ENCODE measurements at places on chromosomes 7 and 10.

DNA sequence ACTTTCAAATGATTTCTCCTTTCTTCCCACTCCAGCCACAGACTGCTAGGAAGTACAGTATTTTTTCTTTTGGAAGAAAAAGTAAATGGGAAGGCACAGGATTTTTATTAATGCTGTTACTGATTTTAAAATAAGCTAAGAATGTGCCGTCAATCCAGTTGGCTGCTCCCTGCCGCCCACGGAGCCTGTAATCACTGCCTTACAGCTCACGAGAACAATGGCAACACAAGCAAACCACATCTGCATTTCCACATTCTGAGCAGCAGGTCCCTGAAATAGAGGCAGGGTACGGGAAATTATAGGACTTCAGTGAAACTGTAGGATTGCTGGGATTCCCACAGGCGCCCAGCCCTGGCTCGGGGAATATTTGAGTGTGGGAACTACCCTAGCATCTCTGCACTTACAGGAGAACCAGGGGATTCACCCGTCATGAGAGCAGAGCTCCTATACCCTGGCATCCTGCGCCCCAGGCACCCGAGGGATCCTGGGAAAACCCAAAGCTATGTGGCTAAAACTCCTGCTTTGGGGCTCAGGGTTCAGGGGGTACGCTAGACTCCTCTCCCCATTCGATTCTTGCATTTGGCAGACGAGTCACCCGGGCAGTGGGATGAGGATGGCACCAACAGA is 72.9 kb upstream of the TNS3 start:
- no peak for DNase-seq

DNA sequence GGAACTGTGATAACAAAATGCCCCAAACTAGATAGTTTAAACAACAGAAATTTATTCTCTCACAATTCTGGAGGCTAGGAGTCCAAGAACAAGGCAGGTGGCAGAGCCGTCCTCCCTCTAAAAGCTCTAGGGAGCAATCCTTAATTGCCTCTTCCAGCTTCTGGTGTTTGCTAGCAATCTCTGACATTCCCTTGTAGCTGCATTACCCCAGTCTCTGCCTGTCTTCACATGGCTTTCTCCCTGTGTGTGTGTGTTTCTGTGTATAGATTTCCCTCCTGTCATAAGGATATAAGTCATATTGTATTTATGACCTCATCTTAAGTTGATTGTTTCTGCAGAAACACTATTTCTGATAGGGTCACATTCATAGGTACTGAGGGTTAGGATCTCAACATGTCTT is 177.5 kb downstream of the WNT2 start:
- DNase-seq = no peak

- DNase-seq = no peak
Observed at GRCh38 chr7:69922026-69922803, 323.9 kb downstream of the AUTS2 start.

- DNase-seq = no peak
Observed at GRCh38 chr10:89355394-89355931, 22.4 kb upstream of the IFIT1B start.

DNA sequence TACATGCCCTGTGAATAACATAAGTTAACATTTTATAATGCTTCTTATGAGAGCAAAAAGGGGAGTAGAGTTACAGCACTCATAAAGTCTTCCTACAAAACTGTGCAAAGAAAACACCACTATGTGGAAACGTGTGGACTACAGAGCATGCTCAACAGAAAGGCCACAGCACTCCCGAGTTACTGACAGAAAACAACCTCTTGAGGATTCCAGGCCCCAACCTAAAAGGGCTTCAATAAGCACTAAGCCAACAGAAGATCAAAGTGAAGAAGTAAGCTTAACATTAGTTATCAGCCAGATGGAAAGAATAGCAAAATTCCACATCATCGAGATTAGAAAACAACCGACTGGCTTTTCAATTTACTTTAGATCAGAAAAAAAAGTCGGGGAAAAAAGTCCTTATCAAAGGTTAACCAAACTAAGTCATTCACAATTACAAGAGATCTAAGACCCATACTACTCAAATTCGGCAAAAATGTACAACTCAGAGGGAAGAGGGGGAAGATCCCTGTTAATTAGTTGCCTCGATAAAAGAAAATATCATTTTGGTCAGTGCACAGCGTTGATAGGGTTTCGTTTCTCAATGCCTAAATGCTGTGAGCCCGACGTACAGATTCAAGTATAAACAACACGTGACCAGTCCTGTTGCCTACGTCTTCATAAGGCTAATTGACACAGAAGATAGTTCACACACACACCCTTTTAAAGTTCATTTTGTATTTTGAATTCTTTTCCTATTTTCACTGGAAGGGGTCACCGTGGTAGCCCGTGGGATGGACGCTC is 1.4 kb downstream of the KBTBD2 start:
- peak; percentile 85 for DNase-seq
